ENCODE measurements at places on chromosomes 11 and 22.
A peak's percentile ranks its signal among the peaks of the same experiment; 100 is the strongest.

DNA sequence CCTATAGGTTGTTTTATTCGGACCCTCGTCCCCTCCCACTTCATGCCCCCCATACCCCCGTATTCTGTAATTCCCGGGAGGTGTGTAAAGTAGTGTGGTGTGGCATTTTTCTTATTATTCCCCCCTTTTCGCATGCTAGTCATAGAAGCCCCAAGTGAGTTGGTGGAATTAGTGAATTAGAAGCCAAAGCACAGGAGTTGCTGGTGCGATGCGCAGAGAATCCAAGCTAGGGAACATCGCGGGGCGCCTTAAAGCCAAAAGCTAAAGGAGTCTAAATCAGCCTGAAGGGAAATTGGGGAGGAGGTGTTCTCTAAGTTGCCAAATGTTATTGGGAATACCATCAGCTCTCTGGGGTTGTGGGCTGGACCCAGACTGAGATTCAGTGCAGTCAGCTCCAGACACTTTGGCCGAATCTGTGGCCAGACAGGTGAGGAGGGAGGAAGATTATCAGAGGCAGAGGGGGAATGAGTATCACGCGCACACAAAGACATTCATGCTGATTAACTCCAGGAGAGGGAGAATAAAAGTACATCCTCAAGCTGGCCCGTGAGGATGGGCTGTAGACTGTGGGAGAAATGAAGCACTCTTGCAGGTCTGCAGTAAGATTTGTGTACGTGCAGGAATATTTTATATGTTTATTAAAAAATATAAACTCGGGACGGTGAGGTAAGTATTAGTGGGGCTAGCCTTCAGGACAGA lies 102.8 kb upstream of the HSD17B12 start:
- peak; percentile 11 for DNase-seq

DNA sequence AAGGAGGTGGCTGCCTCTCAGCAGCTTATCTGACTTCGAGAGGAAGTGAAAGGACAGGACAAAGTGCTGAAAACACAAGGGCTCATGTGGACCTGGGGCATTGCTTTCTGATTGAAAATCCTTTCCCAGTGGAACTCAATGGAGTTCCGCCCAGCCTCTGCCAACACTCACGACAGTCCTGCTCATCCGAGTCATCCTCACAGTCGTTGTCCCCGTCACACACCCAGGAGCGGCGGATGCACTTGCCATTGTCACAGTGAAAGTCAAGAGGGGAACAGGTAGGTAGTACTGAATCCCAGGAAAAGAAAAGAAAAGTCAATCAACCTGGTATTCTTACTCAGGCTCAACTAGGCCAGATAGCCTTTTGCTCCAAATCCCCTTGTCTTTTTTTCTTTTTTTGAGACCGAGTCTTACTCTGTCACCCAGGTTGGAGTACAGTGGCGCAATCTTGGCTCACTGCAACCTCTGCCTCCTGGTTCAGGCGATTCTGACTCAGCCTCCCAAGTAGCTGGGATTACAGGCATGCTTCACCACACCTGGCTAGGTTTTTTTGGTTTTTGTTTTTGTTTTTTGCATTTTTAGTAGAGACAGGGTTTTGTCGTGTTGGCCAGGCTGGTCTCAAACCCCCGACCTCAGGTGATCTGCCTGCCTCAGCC lies 18.1 kb downstream of the LRP4 start:
- DNase-seq = no peak

- no peak for DNase-seq
Observed at GRCh38 chr22:37669586-37669985, 5.8 kb upstream of the LGALS1 start.

GRCh38 chr11:113908098-113908497 lies 3.5 kb downstream of the HTR3B start:
- no peak for DNase-seq

DNA sequence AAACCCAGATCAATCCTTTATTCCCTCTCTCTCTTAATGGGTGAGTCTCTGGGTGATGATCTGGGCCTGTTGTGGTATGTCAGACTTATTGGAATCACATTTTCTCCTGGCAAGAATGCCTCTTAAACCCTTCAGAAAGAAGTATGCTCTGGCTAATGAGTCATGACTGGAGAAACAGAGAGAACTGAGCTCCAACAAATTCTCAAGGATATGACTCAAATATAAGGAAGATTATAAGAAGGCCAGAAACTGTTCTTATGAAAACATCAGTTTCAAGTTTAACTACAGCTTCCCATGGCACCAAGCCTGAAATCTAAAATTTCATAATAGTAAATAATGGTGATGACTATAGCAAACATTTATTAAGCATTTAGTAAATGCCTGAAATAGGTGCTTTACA lies 83.9 kb downstream of the OR5AK2 start:
- no peak for DNase-seq

DNA sequence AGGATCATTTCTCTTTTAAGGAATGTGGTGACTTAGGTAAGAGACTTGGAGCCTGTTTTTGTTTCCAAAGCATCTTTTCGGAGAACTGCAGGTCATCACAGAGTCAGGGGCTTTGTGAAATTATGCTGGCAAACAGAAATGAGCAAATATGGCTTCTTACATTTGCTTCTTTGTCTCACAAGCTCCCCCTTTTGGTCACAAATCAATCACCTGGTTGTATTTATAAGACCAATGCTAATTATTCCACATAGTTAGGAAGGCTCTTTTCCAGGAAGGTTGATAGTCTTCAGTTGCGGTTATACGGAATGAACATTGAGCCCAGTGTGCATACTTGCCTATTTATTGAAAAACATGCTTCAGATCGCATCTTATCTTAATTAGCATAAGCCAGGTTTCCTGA lies 34.6 kb upstream of the CEP126 start:
- no peak for DNase-seq

GRCh38 chr11:69487391-69487790 lies 5.9 kb downstream of the LINC01488 start:
- no peak for DNase-seq

DNA sequence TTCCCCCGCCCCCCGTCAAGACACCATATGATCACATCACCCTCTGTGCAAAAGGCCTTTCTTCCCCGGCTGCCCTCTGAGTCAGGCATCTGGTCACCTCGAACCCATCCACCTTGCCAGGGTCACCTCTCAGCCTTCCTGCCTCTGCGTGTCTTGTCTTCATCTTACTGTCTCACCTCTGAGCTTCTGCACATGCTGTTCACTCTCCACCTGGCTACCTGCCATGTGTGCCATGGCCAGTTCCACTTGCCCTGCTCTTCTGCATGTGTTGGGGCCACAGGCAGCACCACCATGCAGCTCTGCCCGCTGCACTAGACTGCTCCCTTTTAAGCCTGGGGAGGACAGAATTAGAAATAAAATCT lies 9.8 kb downstream of the ZNF74 start:
- DNase-seq = no peak

GRCh38 chr22:43529934-43530333 lies 118.1 kb downstream of the MPPED1 start:
- DNase-seq = no peak

GRCh38 chr11:35136311-35136710 lies 2.7 kb upstream of the CD44 start:
- DNase-seq = no peak

DNA sequence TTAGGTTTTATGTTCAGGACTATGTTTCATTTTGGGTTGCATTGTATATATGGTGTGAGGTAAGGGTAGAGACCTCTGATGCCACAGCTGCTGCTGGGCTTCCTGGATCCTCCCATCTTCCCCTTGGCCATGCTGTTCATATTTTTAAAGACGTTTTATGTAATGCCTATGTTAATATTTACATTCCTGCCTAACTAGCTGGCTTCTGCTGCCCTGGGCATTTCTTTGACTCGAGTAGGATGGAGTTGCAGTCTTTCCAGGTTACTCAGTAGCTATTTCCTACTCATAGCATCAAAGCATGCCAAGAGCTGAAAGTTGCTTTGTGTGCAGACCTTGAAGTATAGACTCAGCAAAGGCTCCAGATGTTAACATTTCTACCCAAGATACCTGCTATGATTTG lies 220.5 kb upstream of the CADM1 start:
- no peak for DNase-seq

DNA sequence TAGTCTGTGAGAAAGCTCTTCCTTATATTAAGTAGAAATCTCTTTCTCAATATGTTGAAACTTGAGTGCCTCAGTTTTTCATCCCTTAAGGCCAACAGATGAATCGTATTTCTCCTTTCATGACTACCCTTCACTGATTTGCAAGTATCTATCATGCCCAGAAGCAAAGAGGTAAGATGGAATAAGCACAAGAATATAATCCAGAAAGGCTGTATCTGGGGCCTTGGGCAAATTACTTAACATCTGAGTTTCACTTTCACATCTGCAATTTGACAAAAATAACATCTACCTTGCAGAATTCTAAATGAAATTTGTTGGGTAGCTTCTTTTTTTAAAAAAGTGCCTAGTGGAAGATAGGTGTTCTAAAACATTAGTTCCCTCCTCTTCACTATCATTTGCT lies 552.4 kb upstream of the ANO5 start:
- no peak for DNase-seq

DNA sequence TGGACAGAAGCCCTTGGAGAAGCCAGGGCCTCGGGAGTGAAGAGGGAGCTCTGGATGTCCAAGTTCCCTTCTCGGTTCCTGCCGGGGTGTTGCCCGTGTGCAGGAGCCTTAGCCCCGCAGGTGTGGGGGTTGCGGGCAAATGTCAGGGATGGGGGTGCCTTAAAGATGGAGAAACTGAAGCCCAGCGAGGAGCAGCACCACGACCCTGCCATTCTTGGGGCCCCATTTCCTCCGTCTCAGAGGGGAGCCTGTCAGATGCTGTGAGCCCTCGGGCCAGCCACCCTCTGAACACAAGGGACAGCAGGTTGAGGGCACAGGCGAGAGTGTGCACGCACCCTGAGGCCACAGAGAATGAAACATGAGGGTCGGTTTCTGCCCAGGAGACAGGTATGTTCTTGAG lies 6.3 kb downstream of the OSBPL5 start:
- DNase-seq = no peak

DNA sequence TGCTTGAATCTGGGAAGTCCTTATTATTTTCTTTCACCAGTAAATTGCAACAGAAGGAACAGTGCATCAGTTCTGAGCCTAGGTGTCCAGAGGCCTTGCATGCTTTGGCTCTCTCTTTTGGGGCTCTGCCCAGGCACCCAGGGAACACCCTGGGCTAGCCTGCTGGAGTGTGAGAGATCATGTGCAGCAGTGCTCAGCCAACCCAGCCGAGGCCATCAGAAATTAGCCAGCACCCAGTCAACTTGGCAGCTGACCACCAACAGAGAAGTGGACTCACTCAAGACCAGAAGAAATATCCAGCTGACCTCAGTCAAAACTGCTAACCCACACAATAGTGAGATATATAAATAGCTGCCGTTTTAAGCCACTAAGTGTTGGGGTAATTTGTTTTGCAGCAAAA lies 11.2 kb upstream of the P4HA3 start:
- no peak for DNase-seq

DNA sequence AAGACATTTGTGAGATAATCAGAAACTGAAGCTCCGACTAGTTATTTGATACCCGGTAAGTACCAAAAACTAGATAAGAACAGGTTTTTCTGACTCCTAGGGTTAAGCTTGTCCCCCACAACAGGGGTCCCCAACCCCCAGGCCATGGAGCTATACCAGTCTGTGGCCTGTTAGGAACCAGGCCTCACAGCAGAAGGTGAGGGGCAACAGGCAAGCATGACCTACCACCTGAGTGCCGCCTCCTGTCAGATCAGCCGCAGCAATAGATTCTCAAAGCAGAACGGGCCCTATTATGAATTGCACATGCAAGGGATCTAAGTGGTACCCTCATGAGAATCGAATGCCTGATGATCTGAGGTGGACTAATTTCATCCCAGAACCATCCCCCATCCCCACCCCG lies 1.2 kb upstream of the MS4A10 start:
- no peak for DNase-seq

GRCh38 chr11:16572945-16573344 lies 165.5 kb upstream of the C11orf58 start:
- no peak for DNase-seq

GRCh38 chr11:127639916-127640315 lies 639.3 kb upstream of the KIRREL3 start:
- no peak for DNase-seq

GRCh38 chr11:118374729-118375128 lies 15.3 kb downstream of the UBE4A start:
- DNase-seq = no peak

DNA sequence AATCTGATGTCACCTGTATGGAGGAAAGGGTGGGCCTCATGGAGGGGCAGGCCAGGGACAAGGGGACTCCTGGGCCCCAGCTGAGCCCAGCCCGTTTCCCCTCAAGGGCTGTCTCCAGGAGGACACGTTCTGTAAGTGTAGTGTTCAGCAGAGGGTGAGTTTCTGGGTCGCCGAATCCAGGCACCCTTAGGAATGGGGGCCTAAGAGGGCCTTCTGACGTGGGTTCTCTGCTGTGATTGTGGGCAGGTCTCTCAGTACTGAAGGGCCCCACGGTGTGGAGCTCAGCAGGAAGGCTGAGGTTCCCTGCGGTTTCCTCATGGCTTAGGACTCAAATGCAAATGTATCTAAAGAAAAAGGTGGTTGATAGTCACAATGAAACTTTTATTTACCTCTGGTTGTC lies 6.5 kb downstream of the PTDSS2 start:
- DNase-seq = peak; percentile 73

GRCh38 chr22:49548356-49549202 lies 279.1 kb downstream of the BRD1 start:
- DNase-seq = no peak

GRCh38 chr22:30169002-30169401 lies 77.6 kb downstream of the LIF start:
- DNase-seq = no peak

DNA sequence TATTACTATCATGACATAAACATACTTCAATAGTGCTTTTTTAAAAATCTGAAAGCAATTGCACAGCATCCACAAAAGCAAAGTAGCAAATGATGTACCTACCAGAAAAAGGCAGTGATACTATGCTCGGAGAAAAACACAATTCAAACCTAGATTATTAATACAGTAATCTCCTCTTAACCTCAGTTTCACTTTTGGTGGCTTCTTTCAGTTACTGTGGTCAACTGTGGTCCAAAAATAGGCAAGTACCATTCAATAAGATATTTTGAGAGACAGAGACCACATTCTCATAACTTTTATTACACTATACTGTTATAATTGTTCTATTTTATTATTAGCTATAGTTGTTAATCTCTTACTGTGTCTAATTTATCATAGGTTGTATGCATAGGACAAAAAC lies 20.8 kb downstream of the KCNA4 start:
- no peak for DNase-seq

- no peak for DNase-seq
Observed at GRCh38 chr11:104782377-104782754, 115.9 kb downstream of the CASP12 start.

DNA sequence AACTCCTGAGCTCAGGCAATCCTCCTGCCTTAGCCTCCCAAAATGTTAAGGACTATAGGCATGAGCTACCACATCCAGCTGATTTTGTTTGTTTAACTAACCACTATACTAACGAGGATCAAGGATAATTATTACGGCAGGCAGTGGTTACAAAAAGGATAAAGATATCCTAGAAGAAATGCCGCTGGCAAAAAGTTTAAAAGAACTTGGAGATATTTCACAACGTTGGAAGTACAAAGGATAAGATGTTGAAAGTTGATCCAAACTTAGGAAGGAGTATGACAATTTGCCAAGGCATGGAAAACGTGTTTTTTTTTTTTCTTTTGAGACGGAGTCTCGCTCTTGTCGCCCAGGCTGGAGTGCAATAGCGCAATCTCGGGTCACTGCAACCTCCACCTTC lies 13.4 kb downstream of the AP5B1 start:
- no peak for DNase-seq

- no peak for DNase-seq
Observed at GRCh38 chr11:70128435-70128906, 50.4 kb downstream of the ANO1 start.

- DNase-seq = no peak
Observed at GRCh38 chr11:59437770-59438169, 1.5 kb downstream of the OR5A1 start.

GRCh38 chr11:26599425-26599824 lies 27.4 kb upstream of the MUC15 start:
- DNase-seq = no peak

All from activated CD8-positive, alpha-beta T cell treated with anti-CD3 and anti-CD28 coated beads, Interleukin-2, amount 10 ng/mL, durations not matched to agents 7 days and 5 days (primary cell).